ENCODE measurements at places on chromosomes 5 and 9.

DNA sequence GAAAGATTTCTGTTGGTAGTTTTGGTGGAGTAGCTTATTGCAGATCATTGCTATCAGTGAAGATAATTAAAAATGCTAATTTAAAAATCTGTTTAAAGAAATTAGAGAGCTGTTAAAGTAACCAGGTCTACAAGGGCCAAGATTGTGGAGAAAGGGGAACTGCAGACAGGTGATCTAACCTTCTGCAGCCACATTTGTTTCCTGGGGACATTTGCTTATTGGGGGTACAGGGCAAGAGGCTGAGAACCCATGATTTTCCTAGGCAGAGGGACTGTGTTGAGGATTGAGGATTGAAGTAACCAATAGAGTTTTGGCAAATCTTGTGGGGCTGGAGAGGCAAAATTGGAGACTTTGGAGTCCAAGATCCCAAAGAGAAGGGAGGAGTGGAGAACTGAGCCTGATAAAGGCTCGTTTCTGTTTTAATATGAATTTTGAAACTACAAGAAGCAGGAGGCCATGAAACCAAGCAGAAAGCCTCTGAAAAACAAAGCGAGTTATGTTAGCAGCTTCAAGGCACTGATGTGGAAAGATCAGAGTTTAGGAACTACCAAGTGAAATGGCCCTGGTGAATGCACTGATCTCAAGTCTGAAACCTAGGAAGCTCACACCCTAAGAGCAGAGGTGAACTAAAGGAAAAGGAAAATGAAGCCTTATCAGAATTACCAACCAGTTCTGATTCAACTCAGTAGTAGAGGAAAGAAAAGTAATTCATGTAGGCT, 219.8 kb upstream of the C9orf72 start:
- no peak for ATAC-seq

DNA sequence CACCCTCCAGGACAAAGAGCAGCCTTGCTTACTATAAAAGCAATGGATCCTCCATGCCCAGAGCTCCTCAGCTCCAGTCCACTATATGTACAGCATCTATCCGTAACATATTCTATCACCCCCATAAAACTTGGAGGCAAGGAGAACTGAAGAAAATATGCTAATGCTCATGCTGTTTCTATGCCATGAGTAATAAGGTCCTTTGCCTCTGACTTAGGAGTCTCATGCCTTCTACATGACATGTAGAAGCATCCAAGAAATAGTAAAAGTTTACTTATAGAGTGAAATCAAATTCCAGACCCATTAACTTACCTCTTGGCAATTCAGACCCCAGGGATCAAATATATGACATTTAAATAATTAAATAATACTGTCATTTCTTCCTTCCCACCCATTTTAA, 33.7 kb downstream of the SSBP2 start:
- ATAC-seq = no peak

GRCh38 chr5:156528673-156529072, 201.7 kb downstream of the SGCD start:
- no peak for ATAC-seq

DNA sequence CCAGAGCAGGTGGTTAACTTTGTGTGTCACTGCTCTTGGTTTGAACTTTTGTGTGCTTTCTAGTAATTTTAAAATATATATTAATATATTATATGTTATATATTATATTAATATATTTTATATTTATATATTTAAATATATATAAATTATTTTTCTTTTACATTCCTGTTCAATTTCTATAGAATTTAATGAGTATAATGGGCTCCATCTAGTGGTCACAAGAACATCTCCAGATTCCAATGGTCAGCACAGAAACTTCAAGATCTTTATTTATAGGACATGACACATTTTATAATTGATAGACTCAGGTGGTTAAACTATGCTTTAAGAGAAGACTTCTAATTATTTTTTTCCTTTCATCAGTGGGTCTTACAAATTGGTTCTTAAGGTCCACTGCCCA, 39.1 kb downstream of the COL23A1 start:
- no peak for ATAC-seq

- peak; percentile 84 for ATAC-seq
Observed at GRCh38 chr9:114696814-114697544, 15.0 kb upstream of the TEX48 start.

DNA sequence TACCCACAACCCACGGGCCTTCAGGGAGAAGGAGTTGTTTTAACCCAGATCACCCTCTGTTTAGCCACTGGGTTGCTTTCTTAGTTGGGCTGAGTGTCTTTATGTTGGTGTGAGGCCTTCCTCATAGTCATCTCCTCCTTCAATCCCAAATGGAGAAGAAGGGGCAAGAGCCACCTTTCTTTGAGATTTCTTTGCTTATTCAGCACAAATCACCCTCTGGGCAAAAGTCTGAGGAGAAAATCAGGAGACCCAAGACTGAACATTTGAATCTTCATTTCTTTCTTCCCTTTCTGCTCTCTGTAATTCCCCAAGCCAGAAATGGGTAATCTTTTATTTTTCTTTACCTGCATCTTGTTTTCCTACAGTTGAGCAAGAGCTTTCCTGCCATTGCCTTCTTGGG, 329.0 kb downstream of the TLE4 start:
- no peak for ATAC-seq

- ATAC-seq = no peak
Observed at GRCh38 chr5:127307868-127308267, 17.3 kb downstream of the MEGF10 start.

GRCh38 chr5:58767104-58767503, 184.2 kb downstream of the RAB3C start:
- no peak for ATAC-seq

DNA sequence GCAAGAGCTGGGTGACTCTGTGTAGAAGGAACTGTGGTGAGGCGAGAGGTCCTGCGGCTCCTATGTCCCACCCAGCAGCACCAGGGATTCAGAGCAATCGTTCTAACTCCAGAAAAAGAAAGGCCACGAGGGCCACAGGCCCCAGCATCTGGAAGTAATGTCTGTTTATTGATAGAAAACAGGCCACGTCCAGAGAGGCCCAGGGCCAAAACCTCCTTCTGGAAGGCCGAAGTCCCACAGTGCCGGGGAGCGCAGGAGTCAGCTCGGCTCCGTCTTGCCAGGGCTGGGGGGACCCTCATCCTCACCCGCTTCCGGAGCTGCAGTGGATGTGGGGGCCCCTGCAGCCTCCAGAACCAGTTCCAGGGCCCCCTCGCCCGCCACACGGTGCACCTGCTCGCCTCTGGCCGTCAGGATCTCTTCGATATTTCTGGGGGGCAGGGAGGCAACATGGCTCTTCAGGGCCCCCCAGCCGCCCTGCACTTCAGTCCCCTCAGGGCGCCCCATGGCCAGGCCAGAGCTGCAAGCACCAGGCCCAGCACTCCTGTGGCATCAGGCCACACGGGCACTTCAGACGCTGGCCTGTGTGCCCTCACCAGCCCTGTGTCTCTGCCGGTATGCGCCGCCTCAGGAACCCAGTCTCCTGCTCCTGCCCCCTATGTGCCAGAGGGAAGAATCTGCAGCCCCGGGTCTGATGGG, 1.6 kb downstream of the DNLZ start:
- ATAC-seq = no peak

- peak; percentile 8 for ATAC-seq
Observed at GRCh38 chr9:95028853-95029219, 288.7 kb downstream of the FANCC start.

- no peak for ATAC-seq
Observed at GRCh38 chr5:117614408-117614807, 1039.8 kb upstream of the SEMA6A start.

DNA sequence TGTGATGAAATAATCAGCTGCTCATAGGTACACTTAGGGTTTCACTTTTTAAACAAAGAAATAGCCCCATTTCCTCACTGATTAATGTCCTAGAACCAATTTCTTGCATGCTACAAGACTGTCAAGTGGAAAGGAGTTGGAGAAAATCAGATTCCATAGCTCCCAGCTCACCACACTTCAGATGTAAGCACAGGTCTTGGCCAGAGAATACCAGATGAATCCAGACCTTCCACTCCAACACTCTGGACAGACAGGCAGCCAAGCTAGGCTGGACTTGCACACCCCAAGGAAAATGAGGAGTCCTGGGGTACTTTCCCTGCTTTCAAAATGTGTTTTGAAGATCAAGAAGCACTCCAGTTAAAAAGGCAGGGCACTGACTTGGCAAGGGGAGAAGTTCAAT, 68.5 kb downstream of the KLHL3 start:
- no peak for ATAC-seq

DNA sequence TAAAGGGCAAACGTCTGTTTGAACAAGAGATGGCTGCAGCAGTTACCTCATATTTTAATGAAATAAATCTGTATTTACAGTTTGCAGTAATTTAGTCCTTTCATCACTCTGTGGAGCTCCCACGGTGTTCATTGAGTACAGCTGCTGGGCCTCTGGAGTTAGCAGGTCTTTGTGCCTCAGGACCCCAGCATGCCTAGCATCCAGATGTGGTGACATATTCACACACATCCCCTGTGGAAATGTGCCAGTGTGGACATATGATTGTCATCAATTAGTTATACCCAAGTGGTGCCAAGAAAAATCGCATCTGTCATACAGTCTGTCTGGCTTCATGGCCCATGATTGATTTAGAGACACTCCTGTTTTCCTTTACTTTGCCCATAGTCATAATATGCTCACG, 77.3 kb downstream of the NNT start:
- ATAC-seq = no peak

- no peak for ATAC-seq
Observed at GRCh38 chr5:135557076-135557838, 21.5 kb upstream of the NEUROG1 start.

DNA sequence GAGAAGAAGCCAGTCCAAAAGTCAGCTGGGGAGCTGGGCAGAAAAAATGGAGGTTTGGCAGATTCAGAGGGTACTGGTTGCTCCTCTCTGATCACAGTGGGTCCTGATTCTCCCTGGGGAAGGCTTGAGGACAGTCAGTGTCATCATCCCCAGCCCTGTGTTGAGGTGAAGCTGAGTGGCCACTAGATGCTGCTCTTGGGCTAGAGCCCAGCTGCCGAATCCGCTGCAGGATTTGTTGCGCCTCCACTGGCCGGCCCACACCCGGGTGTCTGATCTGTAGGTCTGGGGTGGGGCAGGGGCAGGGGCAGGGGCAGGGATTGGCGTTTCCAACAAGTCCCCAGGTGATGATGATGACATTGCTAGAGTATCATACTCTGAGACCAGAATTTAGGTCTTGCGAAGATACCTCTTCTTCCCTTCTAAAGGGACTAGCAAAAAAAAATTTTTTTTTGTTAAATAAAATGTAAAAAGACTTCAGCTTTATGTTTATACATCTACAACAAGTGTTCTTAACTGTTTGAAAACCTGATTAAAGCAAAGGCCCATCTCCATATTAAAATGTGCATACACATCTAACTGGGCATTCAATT, 106.8 kb downstream of the PDE6A start:
- no peak for ATAC-seq

GRCh38 chr9:106583751-106584150, 279.2 kb upstream of the ZNF462 start:
- no peak for ATAC-seq

DNA sequence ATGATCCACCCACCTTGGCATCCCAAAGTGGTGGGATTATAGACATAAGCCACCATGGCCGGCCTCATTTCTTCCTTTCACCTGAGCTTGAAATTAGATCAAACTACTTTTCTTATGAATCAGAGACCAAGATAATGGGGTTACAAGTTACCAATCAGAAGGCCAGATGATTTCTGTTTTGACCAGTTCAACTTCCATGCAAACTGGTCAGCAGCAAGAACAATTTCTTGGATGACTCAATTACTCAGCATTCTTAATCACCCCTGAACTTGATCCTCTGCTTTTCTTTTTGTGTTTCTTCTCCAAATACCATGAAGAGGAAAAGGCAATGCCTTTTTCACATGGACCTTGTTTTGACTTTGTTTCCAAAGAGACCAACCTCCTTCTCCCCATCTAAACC, 10.0 kb upstream of the PLIN2 start:
- no peak for ATAC-seq

DNA sequence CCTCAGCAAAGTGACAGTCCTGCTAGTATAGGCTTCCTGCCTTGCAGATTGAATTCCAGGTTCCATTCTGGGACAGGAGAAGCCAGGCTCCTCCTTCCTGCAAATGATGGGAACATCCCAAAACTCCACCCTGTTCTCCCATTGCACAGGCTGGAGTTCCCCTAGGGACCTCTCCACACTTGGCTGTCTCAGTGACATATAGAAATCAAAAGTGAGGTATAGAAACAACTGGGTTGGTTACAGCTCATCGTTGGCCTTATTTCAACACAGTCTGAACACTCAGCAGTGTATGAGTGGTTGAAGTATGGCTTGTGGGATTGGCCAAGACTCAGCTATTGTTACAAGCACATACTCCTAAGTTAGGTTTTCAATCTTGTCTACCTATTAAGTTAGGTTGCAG, 157.8 kb upstream of the FTMT start:
- no peak for ATAC-seq

- peak; percentile 67 for ATAC-seq
Observed at GRCh38 chr9:15277400-15278090, 29.5 kb downstream of the TTC39B start.

GRCh38 chr9:137579259-137579604, 507 bp upstream of the DPH7 start:
- no peak for ATAC-seq

GRCh38 chr5:110752953-110753352, 14.1 kb downstream of the SLC25A46 start:
- ATAC-seq = peak; percentile 37

GRCh38 chr5:179143446-179143845, 83.3 kb downstream of the ZNF354C start:
- ATAC-seq = no peak

GRCh38 chr9:127027694-127028093, 94.7 kb downstream of the ANGPTL2 start:
- ATAC-seq = no peak

DNA sequence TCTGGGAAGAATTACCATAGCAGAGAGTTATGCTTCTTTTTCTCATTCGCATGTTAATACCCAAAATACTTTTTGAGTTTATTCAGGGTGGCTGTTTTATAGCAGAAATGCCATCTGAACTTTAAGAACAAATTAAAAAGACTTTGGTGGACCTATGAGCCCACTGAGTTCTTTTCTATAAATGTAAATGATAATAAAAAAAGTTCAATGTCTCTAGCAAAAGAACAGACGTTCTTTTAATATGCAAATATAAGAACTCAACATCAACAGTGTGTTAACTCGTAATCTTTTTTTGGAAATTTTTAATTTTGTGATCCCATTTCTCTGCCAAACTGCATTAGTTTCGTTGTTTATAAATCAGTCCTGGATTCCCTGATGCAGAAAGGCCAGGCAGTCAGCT, 1283.0 kb upstream of the NUDT12 start:
- no peak for ATAC-seq

DNA sequence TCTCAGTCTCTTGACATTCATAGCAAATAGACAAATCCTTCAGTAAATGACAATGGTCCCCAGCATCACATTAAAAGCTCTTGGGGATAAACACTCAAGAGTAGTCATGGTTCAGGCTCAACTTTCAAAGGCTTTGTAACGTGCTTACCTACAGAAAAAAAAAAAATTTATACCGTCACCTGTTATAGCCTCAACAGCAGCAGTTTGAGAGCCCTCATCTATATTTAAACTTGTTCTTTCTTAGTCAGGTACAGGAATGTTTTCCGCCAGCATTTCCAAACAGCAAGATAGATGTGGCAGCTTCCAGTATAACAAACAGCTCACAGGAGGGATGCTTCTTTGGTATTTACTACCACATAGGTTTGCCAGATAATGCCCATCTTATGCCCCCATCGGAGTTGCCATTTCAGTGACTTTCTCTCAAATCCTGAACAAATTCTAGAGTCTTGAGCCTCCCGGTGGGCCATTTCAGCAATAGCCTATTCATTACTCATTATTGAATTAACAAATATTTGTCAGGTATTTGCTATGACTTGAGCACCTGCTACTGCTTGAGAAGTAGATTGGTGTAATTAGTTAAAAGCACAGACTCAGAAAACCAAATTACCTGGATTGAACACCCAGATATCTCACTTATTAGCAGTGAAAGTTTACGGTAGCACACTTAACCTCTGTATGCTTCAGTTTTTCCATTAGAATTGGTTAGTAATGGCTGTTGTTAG, 470.0 kb downstream of the EBF1 start:
- ATAC-seq = no peak
